ENCODE measurements at places on chromosomes 11 and 22.

DNA sequence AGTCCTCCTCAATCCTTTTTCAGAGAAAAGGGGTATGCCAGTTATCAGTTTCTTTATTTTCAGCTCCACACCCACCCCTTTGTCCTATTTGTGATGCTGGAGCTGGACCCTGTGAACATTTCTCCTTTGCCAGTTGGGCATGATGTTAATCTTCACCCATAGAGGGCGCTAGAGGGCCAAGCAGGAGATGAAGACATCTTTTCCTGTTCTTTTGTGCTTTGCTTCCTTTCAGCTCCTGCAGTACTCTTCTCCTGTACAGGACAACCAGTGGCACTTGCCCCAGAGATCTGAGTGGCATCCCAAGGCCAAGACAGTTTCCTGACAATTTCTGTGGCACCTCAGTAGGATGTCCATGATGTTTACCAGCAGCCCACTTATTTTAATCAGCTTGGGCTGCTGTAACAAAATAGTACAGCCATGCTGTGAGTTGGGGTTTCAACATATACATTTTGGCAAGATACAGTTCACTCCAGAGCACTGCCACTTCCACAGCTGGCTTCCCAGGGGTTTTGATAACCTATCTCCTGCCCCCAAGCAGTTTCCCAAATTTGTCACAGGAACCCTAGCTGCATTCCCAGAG lies 4.6 kb downstream of the SAA2 start:
- DNase-seq, result no peak

DNA sequence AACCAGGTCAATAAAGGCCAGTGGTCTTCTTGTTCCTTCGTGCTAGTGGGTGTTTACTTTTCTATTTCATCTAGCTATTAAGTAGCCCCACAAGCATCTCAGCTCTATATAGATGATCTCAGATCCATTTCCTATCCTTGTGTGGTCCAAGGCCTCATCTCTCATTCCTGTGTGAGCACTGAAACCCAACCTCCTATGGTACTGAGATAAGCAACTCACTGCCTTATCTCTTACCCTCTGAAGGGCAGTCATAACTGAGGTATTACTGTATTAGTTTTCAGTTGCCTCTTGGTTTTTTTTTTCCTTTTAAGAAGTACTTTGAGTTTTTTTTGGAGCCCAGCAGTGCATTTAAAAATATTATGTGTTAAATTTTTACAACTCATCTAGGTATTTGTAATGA lies 28.3 kb downstream of the ACER3 start:
- DNase-seq, result no peak

DNA sequence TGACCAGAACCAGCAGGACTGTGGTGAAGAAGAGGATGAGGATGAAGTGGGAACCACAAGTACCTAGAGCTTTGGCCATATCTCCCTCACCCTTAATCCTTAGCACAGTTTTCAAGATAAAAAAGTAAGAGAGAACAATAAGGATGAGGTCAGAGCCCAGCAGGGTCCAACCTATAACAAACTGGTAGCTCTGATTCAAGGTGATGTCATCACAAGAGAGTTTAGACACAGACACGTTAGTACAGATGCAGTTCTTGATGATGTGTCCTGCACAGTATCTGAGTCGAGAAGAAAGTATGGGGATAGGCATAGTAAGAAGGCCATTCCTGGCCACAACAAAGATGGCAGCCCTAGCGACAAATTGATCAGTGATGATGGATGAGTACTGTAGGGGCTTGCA lies 586 bp downstream of the OR56A5 start:
- no peak for DNase-seq

- no peak for DNase-seq
These were observed 185.9 kb upstream of the CCDC90B start for GRCh38 chr11:83471831-83472727.

- no peak for DNase-seq
These were observed 40.3 kb upstream of the AMOTL1 start for GRCh38 chr11:94727819-94728218.

DNA sequence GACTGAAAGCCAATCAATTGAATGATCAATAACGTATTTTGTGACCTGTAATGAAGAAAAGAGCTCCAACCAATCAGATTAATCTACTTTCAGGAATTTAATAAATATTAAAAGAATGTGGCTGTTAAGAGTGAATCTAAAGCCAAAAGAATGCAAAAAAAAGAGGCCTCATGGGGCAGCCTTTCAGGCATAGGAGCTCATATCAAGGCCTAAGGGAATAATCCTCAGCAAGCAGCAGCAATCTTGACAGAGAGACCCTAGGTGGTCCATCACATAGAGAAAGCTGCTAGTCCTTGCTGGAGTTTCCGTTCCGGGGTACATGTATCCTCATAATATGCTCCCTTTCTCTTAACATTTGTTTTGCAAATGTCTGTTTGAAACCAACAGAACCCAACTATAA lies 313.1 kb upstream of the PITPNB start:
- no peak for DNase-seq

GRCh38 chr11:35330156-35330889 lies 89.0 kb downstream of the SLC1A2 start:
- no peak for DNase-seq

DNA sequence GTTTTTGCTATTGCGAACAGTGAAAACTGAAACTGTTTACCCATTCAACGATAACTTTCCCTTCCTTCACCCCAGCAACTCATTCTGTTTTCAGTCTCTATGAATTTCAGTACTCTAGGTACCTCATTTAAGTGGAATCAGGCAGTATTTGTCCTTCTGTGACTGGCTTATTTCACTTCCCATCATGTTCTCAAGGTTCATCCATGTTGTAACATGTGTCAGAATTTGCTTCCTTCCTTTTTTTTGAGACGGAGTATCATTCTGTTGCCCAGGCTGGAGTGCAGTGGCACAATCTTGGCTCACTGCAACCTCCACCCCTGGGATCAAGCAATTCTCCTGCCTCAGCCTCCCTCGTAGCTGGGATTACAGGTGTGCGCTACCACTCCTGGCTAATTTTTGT lies 23.7 kb downstream of the HTR3B start:
- no peak for DNase-seq

DNA sequence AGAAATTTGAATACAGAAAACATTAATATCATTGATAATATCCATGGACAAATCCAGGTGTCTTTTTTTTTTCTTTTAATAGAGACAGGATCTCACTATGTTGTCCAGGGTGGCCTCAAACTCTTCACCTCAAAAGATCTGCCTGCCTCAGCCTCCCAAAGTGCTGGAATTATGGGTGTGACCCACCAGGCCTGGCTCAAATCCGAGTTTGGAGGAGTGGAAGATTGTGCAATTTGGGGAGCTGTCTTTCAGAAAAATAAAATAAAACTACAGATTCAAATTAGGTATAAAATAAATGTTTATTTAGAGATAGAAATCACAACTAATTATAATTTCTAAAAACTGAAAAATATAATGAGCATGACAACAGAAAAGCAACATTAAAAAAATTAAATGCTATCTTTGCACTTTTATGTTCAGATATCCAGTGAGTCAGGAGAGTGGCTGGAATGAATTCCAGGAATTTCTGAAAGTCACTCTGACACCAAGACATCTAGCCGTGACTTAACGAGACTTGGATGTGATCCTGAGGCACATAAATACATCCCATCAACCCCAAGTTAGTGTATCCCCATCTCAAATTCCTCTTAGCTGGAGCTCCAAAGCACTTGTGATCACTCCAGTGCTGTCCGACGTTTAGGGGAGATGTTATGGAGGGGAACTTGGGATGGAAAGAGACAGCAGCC lies 128.6 kb upstream of the THY1 start:
- DNase-seq, result no peak

DNA sequence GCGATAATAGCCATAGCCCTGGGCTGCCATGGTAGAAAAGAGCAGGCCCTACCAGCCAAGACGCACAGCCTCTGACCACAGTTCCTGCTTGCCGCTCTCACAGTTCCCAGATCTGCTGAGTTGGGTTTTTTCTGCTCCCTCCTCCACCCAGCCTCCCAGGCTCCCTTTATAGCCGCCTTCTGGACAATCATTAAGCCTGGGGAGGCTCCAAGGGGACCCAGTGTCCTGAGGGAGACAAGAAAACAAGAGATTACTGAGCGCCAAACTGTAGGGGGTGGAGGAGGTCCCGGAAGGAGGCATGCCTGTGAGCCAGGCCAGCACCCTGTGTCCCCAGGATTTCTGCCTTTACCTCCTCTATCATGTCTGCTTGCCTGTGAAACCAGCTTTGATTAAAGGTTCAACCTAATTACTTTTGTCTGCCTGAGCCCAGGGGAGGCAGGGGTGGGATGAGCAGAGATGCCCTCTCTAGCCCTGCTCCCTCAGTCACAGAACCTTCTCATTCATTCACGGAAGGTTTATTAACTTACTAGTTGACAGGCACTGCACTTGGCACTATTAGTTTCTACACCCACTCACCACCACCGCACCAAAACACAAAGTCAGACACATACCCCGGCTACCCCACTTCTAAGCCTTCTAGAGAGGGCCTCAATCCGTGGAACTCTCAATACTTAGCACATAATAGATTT lies 1.2 kb downstream of the SLC37A4 start:
- no peak for DNase-seq

- DNase-seq, result no peak
These were observed 7.4 kb upstream of the ACRV1 start for GRCh38 chr11:125688066-125688465.

- DNase-seq, result no peak
These were observed 41.2 kb downstream of the MAML2 start for GRCh38 chr11:96301818-96302217.

DNA sequence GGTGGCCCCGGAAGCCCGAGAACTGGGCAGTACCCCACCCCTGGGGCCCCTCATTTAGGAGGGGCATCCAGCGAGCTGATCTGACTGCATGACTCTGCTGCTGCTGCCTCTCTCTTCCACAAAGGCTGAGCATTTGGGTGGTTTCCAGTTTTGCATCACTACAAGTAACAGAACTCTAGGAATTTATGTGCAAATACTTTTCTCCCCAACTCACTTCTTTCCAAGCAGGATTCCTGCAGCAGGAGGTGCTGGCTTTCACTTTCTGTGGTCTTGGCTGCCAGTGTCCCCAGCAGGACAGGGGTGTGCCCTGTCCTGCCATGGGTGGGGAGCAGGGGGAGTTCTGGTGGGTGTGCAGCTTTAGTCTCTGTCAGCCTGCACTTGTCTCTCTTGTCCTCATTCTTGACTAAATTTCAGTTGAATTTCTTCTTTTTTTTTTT lies 21.2 kb downstream of the UPB1 start:
- DNase-seq, result peak; percentile 16

- DNase-seq, result no peak
These were observed 31.0 kb upstream of the ST14 start for GRCh38 chr11:130128626-130129025.

GRCh38 chr11:63908631-63909401 lies 8.1 kb downstream of the RCOR2 start:
- no peak for DNase-seq

DNA sequence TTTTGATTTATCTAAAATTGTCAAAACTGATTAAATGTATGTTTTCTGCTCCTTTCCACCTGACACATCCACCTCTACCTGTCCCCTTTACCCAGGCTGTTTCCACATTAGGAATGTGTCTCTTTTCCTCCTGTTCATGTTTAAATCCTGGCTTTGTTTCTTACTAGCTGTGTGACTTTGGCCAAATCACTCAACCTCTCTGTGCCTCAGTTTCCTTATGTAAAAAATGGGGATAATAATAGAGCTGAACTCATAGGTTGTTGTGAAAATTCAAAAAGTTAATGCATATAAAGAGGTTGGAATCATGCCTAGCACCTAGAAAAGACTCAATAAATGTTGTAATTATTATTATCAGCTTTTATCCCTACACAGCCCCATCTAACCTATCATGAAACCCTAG lies 136.8 kb downstream of the NXPE2 start:
- DNase-seq, result no peak

DNA sequence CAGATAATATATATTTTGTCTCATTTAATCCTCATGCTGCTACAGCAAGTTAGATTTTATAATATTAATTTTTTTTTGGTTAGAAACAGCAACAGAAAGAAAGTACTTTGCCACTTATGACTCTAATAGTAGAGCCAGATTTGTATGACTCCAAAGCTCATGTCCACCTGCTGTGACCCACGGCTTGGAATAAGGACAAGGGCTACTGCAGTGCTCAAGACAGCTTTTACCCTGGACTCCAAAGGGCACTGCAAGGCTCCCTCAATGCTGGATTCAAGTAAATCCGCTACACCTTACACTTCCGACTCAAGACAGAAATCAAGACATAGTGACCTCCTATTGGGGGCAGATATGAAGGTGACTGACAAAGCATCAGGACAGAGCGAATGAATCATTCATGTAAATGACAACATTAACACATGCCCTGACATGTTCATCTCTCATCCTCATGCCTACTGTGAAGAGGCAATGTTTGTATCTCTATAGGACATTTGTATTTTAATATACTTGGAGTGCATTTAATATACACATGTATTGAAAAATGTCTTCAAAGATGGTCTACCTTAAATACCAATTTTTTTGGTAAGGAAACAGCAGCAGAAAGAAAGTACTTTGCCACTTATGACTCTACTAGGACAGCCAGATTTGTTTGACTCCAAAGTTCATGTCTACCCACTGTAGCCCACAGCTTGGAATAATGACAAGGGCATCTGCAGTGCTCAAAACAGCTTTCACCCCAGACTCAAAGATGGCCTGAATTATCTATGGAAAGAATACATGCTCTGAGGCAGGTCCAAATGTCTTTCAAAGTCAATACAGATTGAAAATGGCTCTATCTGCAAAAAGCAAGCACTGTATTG lies 375.6 kb upstream of the CCDC90B start:
- DNase-seq, result no peak

GRCh38 chr22:24355574-24355973 lies 71.8 kb upstream of the ADORA2A start:
- DNase-seq, result no peak

GRCh38 chr11:81098471-81098870 lies 1635.2 kb downstream of the FAM181B start:
- DNase-seq, result no peak

DNA sequence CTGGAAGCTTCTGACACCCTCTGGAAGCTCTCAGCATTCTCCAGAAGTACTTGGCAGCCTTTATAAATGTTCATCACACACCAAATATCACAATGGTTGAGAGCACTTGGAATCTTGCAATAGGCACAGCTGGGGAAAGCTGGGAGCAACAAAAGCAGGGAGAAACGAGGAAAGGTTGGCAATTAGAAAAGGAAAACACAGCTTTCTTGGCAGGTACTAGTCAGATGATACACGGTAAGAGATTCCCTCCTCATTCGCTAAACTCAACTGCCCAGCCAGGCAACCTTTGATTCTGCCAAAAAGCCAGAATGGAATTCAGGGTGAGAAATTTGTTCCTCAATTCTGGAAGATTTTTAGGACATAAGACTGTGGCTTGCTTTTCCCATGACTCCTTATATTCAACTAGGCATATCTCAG lies 576.9 kb upstream of the ANO5 start:
- DNase-seq, result no peak

GRCh38 chr11:77677138-77677537 lies 39.5 kb upstream of the CLNS1A start:
- no peak for DNase-seq

- peak; percentile 37 for DNase-seq
These were observed 3.3 kb downstream of the VSIG2 start for GRCh38 chr11:124748481-124749343.

GRCh38 chr11:278001-278951 lies at the start of gene NLRP6:
NLRP6 (plus strand) TSS chr11:278407; CDS start chr11:278570, 163 bp downstream.
- no peak for DNase-seq

- DNase-seq, result no peak
These were observed 29.0 kb upstream of the CARD16 start for GRCh38 chr11:105074166-105074530.

GRCh38 chr11:12942157-12942556 lies 67.0 kb upstream of the RASSF10 start:
- DNase-seq, result no peak

GRCh38 chr11:72040491-72041363 lies 39.6 kb downstream of the NUMA1 start:
- peak; percentile 87 for DNase-seq

All from SW 1271 (cell line).